Ascending aorta (tissue), 2 donors: ENCODE measurements at places on chromosomes 12 and 14.

DNA sequence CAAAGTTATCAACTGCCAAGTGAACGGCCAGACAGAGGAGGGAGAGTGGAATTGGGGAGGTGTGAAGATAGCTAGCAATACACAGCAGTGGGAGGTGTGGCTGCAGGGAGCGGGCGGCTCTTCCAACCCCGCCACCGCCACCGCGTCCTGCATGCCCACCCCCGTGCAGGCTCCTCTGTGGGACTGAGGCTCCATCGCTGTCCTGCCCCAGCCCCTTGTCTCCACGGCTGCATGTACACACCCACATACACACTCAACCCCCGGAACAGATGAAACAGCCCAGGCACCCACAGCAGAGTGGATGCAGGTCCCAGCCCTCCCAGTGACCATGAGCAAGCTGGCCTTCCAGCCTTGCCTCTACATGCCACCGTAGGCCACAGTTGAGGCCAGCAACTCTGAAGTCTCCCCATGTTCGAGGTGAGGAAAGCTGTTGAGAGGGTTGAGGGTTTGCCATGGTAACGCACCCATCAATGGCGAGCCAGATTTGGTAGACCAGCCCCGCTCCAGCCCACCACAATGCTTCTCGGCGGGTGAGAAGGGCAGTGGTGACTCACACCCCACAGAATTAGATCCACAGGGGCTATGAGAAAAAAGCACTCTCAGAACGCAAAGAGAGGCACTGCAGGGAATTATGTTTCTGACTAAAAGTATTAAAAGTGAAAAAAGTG lies 39.3 kb downstream of the PITPNM2 start:
- DNase-seq, result no peak

- no peak for DNase-seq
Measured at GRCh38 chr12:124814741-124815613, 48.7 kb downstream of the SCARB1 start.

DNA sequence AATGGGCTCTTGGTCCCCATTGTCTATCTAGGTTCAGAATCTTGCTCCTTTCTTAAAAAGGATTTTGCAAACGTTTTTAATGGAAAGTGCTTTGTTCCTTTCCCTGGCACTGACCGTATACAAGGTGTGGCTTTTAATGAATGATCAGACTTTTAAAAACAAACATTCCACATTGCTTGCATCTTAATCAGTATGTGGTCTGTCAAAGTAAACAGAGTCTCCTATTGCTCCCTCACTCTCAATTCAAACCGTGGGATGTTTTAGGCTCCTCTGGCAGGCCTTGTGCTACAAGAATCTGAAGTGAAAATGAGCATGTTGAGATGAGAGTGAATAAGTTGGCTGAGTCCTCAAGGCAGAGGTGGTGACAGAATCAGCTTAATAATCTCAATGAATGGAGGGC lies 107.0 kb downstream of the VRK1 start:
- no peak for DNase-seq

DNA sequence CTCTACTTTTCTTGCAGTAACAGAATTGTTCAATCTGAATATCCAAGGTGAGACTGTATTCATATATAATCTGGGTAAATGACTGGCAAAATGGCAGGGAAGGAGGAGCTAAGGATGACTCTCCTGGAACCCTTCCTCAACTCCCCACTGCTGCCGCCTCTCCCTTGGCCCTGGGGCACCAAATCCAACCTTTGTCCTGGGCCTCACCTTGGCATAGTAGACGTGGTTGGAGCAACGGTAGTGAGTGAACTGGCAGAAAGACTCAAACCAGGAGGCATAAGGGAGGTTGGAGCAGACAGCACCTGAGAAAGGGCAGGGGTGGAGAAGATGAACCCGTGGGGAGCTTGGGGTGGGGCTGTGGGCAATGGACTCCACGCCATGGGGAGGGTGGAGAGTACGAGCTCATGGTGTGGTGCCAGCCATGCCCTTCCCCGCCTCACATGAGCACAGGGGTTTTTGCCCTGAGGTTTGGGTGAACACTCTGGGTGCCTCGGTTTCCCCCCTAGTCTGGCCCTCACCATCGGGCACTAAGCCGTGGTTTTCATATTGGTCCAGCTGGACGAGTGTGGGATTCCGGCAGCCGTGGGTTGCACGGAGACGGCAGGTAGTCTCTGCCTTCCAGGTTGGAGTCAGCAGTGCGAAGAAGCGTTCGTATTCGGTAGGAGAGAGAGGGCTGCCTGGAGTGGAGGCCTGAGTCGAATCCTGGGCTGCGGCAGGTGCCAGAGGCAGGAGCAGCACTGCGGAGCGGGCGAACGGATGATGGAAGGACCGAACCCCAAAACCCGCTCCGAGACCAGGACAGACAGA lies 753 bp downstream of the ACRBP start:
- DNase-seq, result no peak

DNA sequence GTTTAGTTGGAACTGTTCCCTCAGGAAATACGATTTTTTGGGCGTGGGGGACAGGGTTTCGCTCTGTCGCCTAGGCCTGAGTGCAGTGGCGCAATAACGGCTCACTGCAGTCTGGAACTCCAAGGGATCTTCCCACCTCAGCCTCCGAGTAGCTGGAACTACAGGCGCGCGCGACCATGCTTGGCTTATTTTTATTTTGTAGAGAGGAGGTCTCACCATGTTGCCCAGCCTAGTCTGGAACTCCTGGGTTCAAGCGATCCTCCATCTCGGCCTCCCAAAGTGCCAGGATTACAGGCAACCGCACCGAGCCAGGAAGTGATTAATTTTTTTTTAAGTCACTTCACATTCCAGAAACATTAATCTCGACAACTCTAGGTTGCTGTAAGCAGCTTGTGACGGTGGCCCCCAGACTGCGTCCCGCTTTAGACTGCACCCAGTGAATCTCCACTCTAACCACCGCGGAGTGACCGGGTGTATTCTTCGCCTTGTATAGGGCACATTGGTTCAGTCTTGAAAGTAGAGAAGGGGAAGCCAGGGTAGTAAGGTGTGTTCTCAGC lies 830 bp upstream of the MIS18BP1 start:
- DNase-seq, result peak; percentile 72

DNA sequence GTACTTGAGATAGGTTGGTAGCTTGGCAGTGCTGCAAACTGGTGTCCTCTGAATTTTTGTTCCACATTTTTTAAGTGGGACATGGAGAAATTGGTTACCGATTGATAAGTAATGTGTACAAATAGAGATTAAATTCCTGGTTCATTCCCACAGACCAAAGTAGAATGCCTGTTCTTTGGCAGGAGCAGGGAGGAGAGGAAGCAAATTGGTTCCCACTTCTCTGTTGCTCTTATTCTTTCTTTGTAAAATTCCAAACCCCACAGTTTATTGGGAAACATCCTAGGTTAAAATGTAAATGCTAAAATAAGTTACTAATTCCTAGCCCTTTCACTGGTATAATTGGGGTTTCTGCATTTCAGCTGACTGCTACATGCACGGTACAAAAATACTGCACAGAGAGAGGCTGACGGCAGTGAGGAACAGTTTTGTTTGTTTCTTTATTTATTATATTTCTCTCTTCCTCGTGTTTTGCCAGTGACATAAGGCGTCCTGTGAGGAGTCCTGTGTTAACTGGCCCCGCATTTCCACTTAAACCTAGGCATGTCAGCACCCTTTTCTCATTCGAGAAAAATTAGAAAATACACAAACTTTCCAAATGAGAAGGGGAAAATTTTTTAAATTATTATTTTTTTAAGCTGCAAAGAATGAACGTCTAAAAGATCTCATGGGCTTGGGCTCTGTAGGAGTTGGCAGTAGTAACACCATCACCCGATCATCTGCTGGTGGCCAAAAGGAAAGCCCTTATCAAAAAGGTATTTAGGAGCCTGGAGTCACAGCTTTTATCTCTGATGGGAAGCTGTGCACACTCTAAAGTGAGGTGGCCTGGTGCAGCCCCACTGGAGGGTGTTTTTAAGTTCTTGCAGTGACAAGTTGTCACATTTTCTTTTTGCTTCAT lies 25.4 kb upstream of the BCL7A start:
- no peak for DNase-seq

DNA sequence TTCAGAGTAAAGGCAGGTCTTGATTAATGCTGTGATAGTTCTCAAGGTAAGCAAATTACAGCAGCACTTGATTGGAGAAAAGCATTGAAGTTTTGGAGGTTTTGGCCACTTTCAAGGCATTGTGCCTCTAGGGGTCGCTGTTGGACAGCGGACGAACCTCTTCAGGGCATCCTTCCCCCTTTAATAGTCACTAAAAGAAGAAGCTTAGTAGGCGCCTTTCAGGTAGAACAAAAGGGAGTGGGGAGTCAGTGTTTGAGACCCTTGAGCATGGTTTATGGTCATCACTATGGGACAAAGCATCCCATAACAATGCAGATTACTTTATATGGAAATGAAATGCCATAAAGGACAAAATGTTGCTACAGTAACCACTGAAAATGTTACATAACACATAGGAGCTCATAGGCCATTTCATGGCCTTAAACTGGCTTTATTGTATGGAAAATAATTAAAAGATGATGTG lies 199.5 kb upstream of the DCN start:
- DNase-seq, result no peak

GRCh38 chr12:29782871-29783772 lies 620 bp downstream of the TMTC1 start:
- peak; percentile 69 for DNase-seq

DNA sequence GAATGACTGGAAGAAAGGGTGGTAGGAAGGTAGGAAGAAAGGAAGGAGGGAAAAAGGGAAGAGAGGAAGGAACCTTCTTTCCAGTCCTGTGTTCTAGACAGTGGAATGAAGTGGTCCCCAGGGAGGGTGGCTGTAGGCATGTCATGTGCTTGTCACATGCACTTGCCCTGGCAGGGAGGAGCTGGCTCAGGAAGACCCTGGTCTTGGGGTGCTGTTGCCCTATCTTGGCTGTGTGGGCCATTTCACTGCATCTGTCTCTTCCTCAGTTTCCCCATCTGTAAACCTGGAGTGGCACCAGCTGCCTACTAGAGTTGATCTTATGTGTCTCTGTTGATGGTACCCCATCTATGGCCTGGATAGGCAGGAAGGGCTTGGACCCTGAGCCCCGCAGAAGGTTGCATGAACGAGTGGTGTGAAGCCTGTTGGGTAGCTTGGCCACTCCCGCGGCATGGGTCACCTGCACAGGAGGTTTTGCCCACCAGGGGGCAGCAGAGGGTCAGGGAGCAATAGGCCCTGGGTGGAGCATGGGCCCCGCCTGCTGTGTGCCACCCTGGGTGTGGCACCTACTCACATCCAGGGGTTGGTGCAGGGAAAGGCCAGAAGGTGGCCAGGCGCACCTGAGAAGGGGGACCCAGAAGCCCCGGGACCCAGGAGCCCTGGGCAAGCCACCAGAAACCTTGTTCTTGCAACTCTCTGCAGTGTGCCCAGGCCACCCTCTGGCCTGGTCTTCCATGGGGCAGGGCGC lies 25.1 kb downstream of the MEG3 start:
- no peak for DNase-seq

DNA sequence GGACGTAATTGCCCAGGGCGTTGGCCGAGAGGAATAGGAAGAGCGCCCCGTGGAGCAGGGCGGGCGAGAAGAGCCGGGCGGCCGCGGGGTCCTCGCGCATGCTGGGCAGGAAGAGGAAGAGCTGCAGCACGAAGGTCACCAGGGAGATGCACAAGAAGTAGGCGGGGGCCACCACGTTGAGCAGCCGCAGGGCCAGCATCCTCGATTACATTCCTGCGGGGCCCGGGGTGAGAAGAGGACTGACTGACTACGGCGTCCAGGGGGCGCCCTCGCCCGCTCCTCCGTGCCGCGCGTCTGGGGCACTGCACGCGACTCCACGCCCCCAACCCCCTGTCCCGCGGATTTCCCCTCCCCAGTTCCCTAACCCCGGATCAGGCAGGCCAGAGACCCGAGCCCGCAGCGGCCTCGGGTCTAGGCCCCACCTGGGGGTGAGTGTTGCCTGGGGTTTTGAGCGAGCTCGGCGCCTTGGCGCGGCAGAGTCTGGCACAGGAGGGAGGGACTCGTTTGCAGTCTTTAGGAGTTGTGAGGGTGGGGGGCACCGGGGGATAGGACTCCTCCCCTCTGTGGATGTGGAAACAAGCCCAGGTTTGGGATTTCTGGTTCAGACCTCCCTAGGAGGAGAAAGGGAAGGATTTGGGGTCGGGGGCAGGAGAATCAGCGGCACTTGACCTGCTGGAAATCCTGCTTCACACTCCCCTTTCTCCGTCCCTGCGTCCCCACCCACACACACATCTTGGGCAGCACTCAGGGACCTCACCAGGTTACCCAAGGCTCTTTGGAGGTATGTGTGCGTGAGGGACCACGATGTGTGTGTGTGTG lies 1.8 kb downstream of the ZDHHC22 start:
- no peak for DNase-seq

DNA sequence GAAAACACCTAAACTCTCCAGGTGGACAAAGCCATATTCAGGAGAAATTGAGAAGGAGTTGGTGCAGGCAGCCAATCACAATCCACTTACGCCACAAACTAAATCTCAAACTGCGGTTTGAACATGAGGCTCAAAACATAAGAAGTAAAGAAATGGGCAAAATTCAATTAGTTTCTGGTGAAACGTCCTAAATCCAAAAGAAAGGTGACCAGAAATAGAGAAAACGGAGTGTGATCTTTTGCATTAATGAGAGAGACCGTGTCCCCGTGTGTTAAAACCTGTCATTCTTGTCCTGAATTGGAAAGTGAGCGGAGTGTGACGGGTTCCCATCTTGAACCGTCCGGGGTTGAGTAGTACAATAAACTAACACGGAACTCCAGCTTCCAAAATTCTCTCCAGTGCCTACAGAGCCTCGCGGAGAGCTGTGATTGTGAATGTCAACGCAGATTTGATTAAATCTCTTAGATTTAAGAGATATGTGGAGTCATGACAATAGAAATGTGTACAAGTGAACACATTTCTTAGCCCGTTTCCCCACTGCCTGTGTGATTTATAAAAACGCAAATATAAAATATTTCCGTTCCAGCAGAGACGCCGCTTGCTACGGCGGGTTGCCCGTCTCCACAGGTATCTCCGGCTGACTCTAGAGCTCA lies 595 bp upstream of the METAP2 start:
- peak; percentile 69 for DNase-seq

GRCh38 chr14:101965770-101966722 lies 1.7 kb downstream of the DYNC1H1 start:
- no peak for DNase-seq

DNA sequence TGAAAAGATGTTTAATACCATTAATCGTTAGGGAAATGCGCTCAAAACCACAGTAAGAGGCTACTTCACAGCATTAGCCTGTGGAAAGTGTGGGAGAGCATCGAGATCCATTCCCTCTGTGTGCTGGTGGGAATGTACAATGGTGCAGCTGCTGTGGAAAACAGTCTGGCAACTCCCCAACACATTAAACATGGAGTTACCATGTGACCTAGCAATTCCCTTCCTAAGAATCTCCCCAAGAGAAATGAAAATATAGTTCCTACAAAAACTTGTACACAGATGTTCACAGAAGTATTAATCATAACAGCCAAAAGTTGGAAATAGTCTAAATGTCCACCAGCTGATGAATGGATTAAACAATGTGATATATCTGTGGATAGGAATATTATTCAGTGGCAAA lies 23.8 kb downstream of the MLXIP start:
- no peak for DNase-seq

GRCh38 chr12:43221216-43221615 lies 330.8 kb downstream of the ADAMTS20 start:
- DNase-seq, result no peak

DNA sequence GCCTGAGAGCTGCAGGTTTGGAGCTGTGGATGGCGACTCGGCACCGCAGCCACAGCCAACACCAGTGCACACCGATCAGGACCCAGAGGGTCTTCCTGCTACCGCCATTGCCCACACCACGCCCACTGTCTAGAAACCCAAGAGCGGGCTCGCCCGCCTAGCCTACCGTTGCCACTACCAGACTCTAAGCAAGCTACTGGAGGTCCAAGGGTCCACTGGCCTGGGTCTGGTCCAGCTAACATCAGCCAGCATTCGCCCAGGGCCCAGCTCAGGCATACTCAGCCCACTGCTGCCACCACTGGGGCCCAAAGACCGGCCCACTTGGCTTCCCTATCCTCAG lies 30.5 kb upstream of the MON2 start:
- DNase-seq, result no peak

GRCh38 chr14:74048281-74048680 lies 29.1 kb downstream of the BBOF1 start:
- DNase-seq, result no peak
